ENCODE measurements at places on chromosomes 12 and 14.
A peak's percentile ranks its signal among the peaks of the same experiment; 100 is the strongest.

- DNase-seq: no peak
Observed at GRCh38 chr14:96757456-96757855, 39.7 kb upstream of the VRK1 start.

- no peak for DNase-seq
Observed at GRCh38 chr14:33948145-33948868, 2.6 kb downstream of the EGLN3 start.

DNA sequence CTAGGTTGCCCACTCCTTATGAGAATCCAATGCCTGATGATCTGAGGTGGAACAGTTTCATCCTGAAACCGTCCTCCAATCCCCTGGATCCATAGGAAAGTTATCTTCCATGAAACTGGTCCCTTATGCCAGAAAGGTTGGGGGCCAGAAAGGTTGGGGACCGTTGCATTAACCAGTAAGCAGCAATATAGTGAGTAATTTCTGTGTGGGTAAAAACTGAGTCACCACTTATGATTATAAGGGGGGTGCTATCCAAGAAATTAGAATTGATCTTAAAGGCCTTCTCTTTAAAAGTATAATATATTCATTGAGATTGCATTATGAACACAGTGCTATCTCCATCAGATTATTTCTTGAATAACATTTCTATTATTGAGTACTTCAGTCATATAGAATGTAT is 97.2 kb downstream of the PCNX1 start:
- no peak for DNase-seq

DNA sequence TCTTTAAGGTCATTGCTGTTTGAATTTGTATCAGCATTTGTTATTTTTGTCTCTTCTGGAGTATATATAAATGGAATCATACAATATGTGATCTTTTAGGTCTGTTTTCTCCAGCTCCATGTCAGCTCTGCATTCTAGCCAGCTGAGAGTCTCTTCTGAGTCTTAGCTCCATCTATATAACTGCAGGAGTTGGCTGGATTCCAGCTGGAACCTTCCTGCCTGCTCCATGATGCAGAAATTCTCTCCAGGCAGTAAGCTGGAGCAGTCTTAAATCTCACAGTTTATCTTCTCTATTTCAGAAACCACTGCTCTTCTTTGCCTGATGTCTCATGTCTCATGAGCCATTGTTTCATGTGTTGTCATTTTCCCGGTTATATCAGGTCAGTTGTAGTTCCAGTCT is 827.6 kb downstream of the NRXN3 start:
- DNase-seq: no peak

DNA sequence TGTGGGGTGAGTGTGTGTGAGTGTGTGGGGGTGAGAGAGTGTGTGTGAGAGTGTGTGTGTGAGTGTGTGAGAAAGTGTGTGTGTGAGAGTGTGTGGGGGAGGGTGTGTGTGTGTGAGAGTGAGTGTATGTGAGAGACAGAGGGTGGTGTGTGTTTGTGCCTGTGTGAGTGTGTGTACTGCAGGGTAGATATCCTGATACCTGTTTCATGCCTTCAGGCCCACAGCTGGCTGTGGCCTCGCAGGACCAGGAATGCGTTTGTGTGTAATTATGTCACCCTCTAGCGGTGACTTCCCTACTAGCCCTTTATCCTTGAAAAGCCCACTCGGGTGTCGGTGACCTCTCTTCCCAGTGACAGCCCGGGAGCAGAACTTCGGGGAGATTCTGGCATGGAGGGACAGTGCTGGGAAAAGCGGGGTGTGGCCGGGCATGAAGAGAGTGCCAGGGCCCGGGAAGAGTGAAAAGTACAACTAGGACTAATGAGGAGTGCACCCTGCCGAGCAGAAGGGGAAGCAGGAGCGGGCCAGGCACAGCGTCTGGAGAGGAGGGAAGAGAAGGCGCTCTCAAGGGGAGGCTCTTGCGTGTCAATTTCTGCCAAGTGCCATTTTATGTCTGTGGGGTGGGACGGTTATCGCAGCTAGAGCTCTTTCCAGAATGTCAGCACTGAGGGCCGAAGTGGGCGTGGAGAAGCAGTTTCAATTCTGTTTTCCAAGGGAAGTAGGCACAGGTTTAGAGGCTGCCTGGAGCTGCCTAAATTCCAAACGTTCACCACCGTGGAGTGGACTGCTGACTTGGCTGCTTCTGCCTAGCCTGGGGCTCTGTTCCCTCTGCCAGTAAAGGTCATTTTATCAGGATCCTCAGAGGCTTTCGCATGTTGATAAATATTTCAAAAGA is 11.0 kb upstream of the FBXL14 start:
- DNase-seq: peak; percentile 6

DNA sequence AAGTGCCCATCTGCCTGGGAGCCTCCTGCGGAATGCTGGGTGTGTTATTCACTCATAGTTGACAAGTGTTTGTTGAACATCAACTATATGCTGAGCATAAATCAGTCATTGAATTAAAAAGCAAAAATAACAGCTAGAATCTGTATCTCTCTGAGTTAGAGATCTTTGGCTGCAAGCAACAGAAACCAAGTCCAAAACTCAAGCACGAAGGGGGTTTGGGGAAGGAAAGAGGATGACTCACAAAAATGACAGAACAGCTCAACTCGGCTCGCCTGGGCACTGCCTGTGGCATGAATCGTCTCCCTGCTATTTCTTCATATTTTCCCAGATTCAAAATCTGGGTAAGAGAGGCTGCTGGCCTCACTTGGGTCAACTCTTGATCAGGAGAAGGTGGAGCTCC is 72.6 kb upstream of the NCOR2 start:
- DNase-seq: no peak

GRCh38 chr12:68673788-68674187 is 13.0 kb upstream of the NUP107 start:
- DNase-seq: no peak

DNA sequence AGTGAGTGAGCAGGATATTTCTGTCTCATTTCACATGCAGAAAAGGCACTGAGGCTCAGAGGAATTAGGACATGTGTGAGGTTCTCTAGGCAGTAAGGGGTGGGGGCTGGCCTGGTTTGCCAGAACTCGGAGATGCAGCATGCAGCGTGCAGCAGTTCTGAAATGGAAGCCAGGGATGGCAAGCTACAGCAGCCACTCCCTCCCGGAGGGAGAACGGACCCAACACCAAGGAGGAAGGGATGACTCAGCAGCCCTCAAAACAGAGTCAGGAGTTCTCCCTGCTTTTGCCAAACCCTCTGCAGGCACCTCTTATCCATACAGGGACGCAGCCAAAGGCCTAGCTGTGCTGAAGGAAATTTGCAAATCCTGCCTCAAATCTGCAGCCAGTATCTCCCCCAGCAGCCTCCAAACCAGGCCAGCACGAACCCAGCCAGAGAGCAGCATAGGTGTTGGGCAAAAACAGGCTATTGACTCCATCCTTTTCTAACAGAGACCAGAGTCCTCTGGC is 10.3 kb upstream of the SERPINA3 start:
- no peak for DNase-seq

- peak; percentile 43 for DNase-seq
Observed at GRCh38 chr12:53207042-53207441, at the start of gene ITGB7. TSS of gene ITGB7 (minus strand) at chr12:53207251. CDS start at chr12:53200443, 6,808 bp downstream.

DNA sequence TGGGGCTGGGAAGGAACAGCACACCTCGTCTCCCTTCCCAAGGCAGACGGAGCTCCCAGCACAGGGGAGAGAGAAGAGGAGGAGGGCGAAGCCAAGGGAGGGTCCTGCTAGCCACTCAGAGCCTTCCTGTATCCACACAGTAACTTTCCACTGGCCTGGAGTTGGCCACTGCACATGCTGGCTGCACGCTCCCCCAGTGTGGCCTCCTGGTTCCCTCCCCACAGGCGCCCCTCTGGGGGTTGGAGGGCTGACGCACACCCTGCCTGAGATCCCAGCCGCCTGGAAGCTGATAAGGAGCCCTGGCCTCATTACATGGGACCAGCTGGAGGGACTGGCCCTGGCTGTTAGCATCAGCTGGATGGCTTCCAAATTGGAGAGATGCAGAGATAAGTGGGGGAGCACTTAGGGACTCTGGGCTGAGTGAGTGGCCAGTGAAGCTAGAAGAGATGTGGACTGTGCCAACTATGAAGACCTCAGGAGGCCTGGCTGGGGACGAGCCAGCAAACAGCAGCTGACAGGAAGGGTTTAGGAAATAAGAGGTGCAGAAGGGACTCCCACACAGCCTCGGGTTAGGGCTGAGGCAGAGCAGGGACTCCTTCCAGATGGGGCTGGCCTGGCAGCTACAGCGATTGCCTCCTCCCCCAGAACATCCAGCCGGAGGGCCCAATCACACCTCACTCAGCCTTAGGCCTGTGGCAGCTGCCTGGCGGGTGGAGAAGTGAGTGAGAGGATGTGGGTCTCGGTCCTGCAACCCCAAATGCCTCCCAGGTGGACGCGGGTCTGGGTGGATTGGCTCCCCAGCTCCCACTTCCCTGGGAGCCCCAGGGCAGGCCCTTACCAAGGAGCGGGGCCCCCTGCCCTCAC is 26.3 kb upstream of the BCDIN3D start:
- no peak for DNase-seq

DNA sequence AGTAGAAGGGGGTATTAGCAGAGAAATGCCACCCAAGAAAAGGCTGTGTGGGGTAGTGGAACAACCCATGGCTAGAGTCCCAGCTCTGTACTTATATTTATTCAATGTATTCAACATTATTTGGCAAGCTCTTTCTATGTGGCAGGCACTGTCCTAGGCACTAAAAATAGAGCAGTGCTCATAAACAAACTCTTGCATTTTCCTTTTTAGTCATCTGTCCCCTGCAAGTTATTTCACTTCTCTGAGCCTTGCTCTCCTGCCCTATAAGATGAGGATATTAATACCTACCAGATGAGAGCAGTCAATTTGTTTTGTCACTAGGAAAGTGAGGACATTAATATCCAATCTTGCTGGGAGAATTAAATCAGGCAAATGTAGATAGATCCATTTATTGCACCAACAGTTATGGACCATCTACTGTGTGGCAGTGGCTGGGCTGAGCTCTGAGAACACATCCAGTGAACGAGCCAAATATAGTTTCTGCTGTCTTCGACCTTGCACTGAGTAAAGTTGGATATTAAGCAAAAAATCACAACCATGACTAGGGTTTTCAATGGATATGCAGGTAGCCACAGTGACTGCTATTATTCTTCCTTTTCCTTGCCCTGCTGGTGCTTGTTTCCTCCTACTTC is 314.3 kb upstream of the TBX3 start:
- no peak for DNase-seq

- no peak for DNase-seq
Observed at GRCh38 chr14:22966783-22967269, 9.9 kb upstream of the HAUS4 start.

GRCh38 chr14:74616507-74616906 is 4.5 kb upstream of the LTBP2 start:
- no peak for DNase-seq

- no peak for DNase-seq
Observed at GRCh38 chr14:100729982-100730381, 3.3 kb downstream of the DLK1 start.

DNA sequence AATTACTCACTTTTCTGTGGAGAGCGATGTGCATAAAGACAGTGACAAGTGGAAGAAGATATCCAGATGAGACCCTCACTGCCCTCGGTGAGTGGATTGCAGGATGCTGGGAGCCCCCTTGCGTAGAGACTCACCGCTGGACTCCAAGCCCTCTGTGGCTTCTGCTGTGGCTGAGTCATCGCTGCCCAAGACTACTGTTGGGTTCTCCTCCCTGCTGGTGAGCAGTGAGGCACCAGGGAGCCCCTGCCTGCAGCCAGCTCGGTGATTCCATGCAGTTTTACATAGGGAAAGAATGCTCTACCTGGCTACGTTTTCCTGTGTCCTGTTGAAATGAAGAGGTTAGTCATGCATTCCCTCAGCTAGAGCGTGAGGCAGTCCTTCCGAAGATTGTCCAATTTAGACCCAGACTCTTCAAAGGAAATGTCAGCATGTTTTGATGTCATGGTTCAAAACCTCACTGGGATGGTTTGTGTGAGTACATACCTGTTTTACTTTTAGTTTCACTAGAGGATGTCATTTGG is 28.2 kb downstream of the TRAF3 start:
- peak; percentile 11 for DNase-seq

GRCh38 chr12:6552140-6552551 is 3.7 kb downstream of the IFFO1 start:
- DNase-seq: no peak
